ENCODE measurements at places on chromosomes 7 and 10.

GRCh38 chr7:110382736-110383135 lies 708.2 kb upstream of the LRRN3 start:
- no peak for DNase-seq

DNA sequence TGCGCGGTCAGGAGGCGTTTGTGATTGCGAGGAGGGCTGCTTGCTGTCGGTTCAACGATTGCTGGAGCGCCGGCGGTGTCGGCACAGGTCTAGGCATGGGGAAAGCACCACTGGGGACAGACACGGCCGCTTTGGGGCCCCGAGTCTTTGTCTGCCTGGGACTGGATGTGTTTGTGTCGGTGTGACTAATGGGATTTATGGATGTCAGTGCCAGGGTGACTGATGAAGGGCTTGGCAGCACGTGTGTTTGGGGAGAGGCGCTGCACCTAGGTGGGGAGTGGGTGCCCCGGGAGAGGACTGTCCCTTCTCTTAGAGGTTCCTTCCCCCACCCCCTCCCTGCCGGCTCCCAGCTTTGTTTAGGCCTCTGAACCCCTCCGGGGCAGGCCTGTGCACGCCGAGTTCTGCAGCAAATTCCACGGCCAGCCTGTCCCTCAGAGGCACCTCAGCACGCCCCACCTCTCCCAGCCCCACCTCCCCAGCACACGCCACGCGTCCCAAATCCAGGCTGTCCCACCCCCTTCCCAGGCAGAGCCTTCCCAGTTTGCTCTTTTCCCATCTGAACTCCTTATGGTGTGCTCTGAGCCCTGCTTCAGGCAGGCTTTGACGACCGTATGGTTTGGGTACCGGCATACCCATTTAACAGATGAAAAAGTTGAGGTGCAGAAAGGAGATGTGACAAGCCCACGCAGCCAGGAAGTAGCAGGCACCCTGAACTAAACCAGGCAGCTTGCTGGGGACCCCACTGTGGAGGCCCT lies 6.4 kb upstream of the TNRC18 start:
- no peak for DNase-seq

DNA sequence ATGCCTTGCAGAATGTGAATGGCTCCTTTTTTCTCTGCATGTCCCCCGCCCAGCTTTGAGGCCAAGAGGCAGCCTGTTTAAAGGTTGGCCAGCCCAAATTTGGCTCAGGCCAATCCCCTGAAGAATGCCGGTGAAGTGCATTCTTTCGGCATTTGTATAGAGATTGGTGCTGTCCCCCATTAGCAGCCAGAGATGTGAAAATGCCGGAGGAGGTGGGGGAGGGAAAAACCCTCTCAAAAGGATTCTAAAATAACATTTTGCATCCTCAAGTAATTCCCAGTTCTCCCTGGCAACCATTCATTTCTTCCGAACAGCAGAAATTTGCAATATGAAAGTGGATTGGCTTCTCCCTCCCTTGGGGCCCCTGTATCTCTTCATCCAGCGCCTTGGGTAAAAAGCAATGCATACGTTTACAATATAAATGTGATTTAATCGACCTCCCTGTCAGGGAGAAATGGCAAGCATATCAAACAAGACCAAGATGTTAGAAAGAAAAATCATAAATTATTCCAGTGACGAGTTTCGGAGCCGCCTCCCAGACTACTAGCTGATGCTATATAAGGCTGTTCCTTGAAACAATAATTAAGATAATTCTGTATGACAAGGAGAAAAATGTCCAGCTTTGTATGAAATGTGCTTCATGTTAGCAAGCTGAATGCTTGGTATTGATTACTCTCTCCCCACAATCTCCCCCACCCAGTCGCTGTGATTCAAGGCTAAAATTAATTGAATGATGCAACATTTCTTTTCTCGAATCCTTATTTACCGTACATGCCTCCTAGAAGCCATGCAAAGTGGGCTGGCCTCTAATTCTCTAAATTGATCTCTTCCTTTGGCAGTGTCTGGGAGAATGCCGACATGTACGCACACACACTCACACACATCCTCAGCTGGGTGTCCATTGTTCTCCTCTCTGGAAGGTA lies 323.7 kb downstream of the RPS24 start:
- no peak for DNase-seq

- DNase-seq, result no peak
These were observed 782.0 kb upstream of the ZWINT start for GRCh38 chr10:57142925-57143576.

DNA sequence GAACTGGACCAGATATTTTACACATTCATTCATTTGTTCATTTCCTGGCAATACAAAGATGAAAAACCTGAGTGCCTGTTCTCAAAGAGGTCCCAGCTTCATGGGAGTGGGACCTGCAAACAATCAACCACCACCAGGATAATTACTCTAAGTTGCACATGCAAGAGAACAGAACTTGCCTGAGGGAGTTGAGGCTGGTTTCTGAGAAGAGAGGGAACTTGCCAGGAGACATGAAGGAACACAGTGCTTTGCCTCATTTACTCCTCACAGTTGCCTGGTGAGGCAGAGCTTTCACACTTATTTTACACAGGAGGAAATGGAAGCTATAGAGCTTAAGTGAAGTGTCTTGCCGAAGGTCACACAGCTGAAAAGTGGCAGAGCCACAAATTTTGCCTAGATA lies 170.1 kb downstream of the SORCS3 start:
- no peak for DNase-seq

DNA sequence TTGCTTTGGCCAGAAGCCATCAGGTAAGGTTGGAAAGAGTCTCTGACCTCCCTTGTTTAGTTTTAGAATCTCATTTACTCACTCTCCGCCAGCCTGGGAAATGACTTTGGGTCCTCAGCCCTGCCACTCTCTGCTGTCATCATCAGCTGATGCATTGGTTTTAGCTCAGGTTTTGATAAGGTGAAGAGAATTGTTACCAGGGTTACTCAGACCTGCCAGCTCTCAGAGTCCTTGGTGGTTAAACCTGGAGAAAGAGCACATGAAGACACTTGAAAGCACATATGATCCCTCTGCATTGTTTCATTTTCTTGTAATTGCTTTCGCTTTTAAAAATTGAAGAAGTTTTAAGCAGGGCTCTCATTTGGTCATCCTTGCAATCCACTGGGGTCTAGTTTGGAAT lies 4.0 kb upstream of the CROT start:
- DNase-seq, result no peak
